ENCODE measurements at places on chromosomes 13 and 19.

DNA sequence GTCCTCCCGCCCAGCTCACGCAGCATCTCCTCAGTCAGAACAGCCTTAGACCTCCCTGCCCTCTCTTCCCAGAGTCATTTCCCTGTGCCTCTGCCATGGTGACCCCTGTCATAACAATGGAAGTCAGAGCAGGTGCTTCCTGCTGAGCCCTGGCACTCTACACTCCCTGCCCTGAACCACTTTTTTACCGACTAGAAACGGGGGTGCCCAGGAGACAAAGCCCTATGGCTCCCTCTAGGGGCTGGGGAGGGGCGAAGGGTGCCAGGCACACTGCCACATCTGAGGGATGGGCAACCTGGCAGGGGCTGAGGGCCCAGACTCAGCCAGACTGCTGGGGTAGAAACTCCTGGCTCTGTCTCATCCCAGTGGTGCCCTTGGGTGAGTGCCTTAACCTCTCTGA lies 16.4 kb downstream of the ZNF574 start:
- DNase-seq = no peak

DNA sequence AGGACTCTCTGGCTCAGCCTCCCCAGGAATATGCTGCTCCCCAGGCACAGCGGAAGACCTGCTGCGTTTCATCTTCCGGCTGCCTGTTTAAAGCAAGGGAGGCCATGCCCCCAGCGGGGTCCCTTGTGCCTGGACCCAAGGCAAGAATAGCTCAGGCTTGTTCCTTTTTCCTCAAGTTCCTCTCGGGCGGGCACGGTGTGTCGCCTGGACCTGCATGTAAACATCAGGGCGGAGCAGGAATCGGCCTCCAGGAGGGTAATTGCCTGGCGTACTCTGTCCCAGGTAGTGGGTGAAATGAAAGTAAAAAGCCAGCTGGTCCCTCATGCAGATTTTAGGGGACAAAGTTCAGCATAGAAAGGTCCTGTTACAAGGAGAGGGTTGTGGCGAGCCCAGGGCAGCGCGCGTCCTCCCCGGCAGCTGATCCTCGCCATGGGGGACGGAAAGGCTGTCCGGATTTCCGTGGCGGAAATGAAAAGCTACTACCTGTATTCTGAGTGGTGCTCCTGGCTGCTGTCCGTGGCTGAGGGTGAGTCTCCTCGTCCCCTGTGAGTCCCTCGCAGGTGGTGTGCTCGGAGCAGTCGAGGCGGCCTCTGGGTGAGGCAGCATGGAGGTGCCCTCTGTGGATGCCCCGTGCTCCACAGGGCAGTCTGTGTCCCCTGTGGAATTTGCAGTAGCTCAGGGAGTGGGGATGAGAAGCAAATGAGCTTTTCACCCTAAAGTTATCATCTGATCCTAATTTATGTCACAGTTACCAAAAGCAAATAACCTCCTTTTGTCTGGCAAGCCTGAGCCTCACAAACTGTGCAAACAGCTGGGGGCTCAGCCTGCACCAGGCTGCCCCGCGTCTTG lies 16.2 kb downstream of the MCF2L start:
- peak; percentile 39 for DNase-seq

- DNase-seq = no peak
Measured at GRCh38 chr19:36379510-36379819, 464 bp upstream of the ZFP14 start.

DNA sequence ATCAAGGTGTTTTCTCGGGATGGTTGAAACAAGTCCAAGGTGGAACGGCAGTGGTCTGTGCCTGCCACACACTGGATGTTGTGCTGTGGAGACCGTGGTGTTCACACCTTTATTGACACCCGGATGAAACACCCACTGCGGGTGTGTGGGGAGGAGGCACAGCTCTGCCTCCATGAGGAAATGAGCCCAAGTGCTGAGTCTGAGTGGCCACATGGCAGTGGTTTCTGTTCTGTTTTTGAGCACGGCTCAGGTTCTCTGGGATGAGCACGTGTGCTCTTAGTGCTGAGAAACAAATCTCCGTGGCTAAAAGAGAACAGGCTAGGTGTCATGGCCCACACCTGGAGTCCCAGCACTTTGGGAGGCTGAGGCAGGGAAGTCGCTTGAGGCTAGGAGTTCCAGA lies 29.5 kb downstream of the UPF1 start:
- DNase-seq = no peak

GRCh38 chr19:33187183-33187540 lies 7.0 kb upstream of the LRP3 start:
- no peak for DNase-seq

DNA sequence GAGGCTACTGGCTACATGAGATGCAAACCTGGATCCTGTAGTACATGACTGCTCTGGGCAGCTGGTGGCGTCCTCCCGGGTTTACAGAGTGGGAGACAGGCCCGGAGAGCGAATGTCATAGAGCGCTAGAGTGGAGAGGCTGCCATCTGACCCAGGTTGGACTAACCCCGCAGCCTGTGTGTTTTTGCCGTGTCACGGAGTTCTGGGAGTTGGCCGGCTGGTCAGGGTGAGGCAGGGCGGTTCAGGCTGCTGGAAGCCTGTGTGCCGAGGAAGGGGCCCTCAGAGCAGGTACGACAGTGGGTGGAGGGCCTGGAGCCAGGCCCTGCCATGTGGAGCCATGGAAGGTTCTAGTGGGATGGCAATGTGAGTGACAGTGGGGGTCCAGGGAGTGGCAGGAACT lies 12.5 kb downstream of the CRTC1 start:
- DNase-seq = no peak

Data from LoVo (cell line).